ENCODE measurements at places on chromosomes 3 and 15. TPM values are rescaled to one million over a fixed set of nuclear protein-coding genes. Genes with fewer than 3 reads are reported as not detected.

- ATAC-seq = no peak
Observed at GRCh38 chr3:63656786-63657185, 4.3 kb downstream of the SNTN start.

RRP9 gene
- 18.6 TPM for total RNA-seq

- ATAC-seq = no peak
Observed at GRCh38 chr3:55555873-55556618, 68.9 kb upstream of the WNT5A start.

DNA sequence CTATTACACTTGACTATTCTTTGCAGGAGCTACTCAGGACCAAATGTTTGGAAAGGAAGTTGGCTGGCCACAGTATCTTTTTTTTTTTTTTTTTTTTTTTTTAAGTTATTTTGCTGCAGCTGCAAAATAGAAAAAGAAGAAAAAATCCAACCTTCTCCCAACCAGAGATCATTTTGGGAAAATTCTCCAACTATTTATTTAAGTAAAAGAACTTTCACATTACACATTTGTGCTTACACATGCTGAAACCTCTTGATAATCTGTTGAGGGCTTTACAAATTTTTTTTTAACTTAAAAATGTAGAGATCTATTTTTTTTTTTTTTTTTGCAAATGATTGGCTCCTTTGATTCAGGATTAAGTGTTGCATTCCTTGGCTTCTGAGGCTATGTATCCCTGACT, 148.0 kb downstream of the POLR2M start:
- no peak for ATAC-seq

- ATAC-seq = no peak
Observed at GRCh38 chr15:83783227-83783626, 129.3 kb downstream of the ADAMTSL3 start.

GRCh38 chr3:159147813-159148212, 346.0 kb downstream of the MFSD1 start:
- no peak for ATAC-seq

DNA sequence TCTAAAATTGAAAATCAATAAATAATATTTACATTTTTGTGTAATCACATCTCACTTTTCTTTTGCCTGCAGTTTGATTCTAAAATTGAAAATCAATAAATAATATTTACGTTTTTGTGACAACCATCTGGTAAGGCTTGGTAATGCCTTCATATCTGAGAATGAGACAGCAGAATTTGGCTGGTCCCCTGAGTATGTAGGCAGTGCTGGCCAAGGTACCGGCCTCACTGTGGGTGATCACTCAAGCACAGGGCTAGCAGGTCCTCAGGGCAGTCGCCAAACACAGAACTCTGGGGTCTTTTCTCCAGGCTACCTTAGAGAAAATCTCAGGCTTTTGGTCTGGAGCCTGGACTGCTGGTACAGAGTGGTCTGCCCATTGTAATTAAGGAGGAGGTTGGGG, 26.2 kb downstream of the RTP3 start:
- ATAC-seq = no peak

DNA sequence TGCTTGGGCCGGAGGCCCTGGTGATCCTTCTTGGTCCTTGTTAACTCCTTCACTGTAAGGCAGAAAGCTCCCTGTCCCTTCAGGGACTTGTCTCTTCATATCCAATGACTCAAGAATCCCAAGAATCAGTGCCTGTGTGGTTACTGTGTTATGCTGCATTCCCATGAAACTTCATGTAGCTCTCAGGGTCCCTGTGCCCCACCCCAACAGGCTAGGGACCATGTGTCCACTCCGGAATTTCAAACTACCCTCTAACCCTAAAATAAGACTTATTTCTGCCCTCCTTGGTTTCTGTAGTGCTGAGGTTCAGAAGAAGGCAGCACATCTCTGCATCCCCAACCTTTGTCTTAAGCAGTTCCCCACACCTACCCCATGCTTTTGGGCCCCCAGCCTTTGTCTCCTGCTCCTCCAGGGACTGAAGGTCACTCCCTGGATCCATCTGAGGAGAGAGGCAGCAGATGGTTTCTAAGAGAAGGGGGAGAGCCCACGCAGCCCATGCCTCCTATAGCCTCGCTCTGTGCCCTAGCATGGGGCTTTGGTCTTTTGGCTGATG, 531 bp upstream of the MAP1A start:
- ATAC-seq = no peak

GATA2 gene
- 1.1 TPM for total RNA-seq

Data from esophagus mucosa (tissue), 1 donor.